Nasal cavity respiratory epithelium epithelial cell of viscerocranial mucosa (primary cell): ENCODE measurements at places on chromosomes 2 and 18. TPM values are rescaled to one million over a fixed set of nuclear protein-coding genes. Genes with fewer than 3 reads are reported as not detected.

SPP2 gene
- not detected in 2 replicates for total RNA-seq

IL37 gene
- not detected in 2 replicates for total RNA-seq

TMEM163 gene
- total RNA-seq: not detected in 2 replicates

REG1B gene
- total RNA-seq: not detected in 2 replicates

LBX2 gene
- 0.68 and 1.00 TPM in 2 replicates for total RNA-seq

SERPINB3 gene
- 32.5 and 258 TPM in 2 replicates for total RNA-seq

SESTD1 gene
- total RNA-seq: 18.8 and 22.1 TPM in 2 replicates

IL1R1 gene
- total RNA-seq: 1.4 and 22.9 TPM in 2 replicates

NEUROD1 gene
- total RNA-seq: not detected in 2 replicates

GNLY gene
- under 0.01 TPM in 1 of 2 replicates, not detected in the other for total RNA-seq

DNER gene
- 0.57 and 1.0 TPM in 2 replicates for total RNA-seq

CTAGE1 gene
- under 0.01 TPM in 1 of 2 replicates, not detected in the other for total RNA-seq

TTN gene
- under 0.01 TPM in 2 replicates for total RNA-seq

ZBTB7C gene
- total RNA-seq: 0.34 and 7.0 TPM in 2 replicates

SH3RF3 gene
- under 0.01 and 0.57 TPM in 2 replicates for total RNA-seq

ZNF892 gene
- 6.2 and 12.9 TPM in 2 replicates for total RNA-seq

ACOXL gene
- total RNA-seq: not detected in 2 replicates

NOP58 gene
- 90.9 and 95.1 TPM in 2 replicates for total RNA-seq

CYRIA gene
- 1.4 and 9.6 TPM in 2 replicates for total RNA-seq

CWC22 gene
- total RNA-seq: 29.3 and 29.4 TPM in 2 replicates

PLB1 gene
- 0.34 and 1.6 TPM in 2 replicates for total RNA-seq

POTEC gene
- total RNA-seq: not detected in 2 replicates

MATN3 gene
- 0.34 and 1.00 TPM in 2 replicates for total RNA-seq

GKN1 gene
- total RNA-seq: not detected in 2 replicates

EVA1A gene
- total RNA-seq: 5.1 and 8.7 TPM in 2 replicates

FASTKD2 gene
- 58.4 and 67.0 TPM in 2 replicates for total RNA-seq

NFATC1 gene
- 1.0 and 3.7 TPM in 2 replicates for total RNA-seq

RAMP1 gene
- 0.34 and 3.9 TPM in 2 replicates for total RNA-seq

RTP5 gene
- not detected in 2 replicates for total RNA-seq

IL1A gene
- 387 and 393 TPM in 2 replicates for total RNA-seq

ZSCAN30 gene
- 9.9 and 14.8 TPM in 2 replicates for total RNA-seq

TMX3 gene
- total RNA-seq: 49.3 and 60.8 TPM in 2 replicates

DNAJC5G gene
- total RNA-seq: not detected in 2 replicates

NT5DC4 gene
- 0.07 TPM in 1 of 2 replicates, not detected in the other for total RNA-seq

STAM2 gene
- total RNA-seq: 30.1 and 34.2 TPM in 2 replicates

SNED1 gene
- under 0.01 and 0.28 TPM in 2 replicates for total RNA-seq

SERPINB7 gene
- 32.6 and 116 TPM in 2 replicates for total RNA-seq

SP3 gene
- total RNA-seq: 99.6 and 116 TPM in 2 replicates

PDE11A gene
- 0.07 TPM in 1 of 2 replicates, not detected in the other for total RNA-seq

FN1 gene
- total RNA-seq: 112 and 4,076 TPM in 2 replicates

UBR3 gene
- 29.4 and 44.8 TPM in 2 replicates for total RNA-seq

KCNE4 gene
- total RNA-seq: 0.14 TPM in 1 of 2 replicates, not detected in the other

TUBA4B gene
- total RNA-seq: not detected in 2 replicates

ERBB4 gene
- 0.14 TPM in 1 of 2 replicates, not detected in the other for total RNA-seq

TMEM178A gene
- 0.28 and 0.34 TPM in 2 replicates for total RNA-seq

ANKRD30BL gene
- total RNA-seq: not detected in 2 replicates

UGT1A6 gene
- total RNA-seq: 5.5 and 82.7 TPM in 2 replicates

LHCGR gene
- not detected in 2 replicates for total RNA-seq

SCN9A gene
- 6.2 and 12.3 TPM in 2 replicates for total RNA-seq
